ENCODE measurements at places on chromosomes 5 and 9.

GRCh38 chr9:117454711-117455110 lies 39.9 kb upstream of the ASTN2 start:
- DNase-seq = no peak

DNA sequence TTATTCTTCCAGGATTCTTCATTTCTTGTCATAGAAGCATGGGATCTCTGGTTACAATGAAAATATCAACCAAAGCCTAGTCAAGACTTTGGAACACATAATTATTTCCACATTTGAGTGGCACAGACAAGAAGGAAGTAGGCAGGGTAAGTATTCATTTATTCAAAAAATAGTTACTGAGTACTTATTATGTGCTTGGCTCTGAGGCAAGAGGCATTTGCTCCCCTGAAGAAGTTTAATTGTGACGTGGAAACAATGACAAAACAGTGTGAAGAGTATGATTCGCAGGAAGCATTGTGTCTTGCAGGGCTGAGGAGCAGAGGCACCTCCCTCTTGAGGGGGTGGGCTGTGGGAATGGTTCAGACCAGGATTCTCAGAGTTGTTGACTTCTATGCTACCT lies 45.0 kb upstream of the TNFSF15 start:
- DNase-seq = no peak

DNA sequence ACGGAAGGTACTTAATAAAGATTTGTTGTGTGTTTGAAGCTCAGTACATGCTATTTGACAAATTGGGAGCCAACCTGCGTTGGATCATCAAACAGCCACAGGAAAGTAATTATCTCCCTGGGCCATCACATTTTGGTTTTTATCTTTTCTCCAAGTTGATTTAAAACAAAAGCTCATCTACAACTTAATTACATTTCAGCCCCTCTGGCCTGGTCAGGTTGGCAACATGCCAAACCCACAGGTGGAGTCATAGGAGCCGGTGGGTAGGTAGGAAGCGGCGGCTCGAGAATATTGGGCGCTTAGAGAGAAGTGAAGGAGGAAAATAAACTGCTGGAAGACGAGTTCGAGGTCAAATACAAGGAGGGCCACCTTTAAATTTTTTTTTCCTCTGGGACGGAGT lies 64.9 kb upstream of the FANCC start:
- no peak for DNase-seq

GRCh38 chr9:98172604-98173003 lies 19.8 kb downstream of the CORO2A start:
- DNase-seq = no peak

- no peak for DNase-seq
Observed at GRCh38 chr5:40626801-40627200, 52.9 kb upstream of the PTGER4 start.

- DNase-seq = no peak
Observed at GRCh38 chr5:95220381-95220780, 64.5 kb downstream of the MCTP1 start.

- no peak for DNase-seq
Observed at GRCh38 chr9:86531273-86531970, 177.2 kb upstream of the TUT7 start.

GRCh38 chr5:145920542-145921210 lies 15.7 kb upstream of the SH3RF2 start:
- DNase-seq = no peak

DNA sequence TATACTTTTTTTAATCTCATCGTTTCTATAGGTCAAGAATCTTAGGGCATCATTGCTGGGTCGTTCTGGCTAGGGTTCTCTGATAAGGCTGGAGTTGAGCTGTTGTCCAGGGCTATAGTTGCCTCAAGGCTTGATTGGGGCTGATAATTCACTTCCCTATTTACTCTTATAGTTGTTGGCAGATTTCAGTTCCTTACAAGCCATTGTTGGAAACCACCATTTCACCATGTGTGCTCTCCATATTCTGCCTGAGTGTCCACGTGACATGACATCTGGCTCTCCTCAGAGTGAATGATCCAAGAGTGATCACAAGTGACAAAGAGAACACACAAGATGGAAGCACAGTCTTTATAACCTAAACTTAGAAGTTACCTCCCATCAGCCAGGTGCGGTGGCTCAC lies 852.2 kb downstream of the EFNA5 start:
- no peak for DNase-seq

GRCh38 chr5:154356958-154357357 lies 88.8 kb upstream of the SAP30L start:
- DNase-seq = no peak

DNA sequence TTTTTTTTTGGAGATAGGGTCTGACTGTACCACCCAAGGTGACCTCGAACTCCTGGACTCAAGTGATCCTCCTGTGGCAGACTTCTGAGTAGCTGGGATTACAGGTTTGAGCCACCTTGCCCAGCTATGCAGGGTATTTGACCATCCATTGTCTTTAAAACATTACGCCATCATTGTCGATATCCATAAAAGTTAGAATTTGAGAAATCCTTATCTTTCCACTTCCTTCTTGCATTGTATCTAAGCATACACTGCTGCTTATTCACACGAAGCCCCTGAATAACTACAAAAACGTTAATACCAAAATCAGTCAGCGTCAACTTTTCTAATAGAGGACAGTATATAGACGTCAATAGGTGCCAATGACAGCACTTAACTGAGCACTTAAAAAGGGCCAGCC lies 5.4 kb upstream of the OTULINL start:
- no peak for DNase-seq

- no peak for DNase-seq
Observed at GRCh38 chr5:14489643-14490042, 91.9 kb upstream of the OTULINL start.

DNA sequence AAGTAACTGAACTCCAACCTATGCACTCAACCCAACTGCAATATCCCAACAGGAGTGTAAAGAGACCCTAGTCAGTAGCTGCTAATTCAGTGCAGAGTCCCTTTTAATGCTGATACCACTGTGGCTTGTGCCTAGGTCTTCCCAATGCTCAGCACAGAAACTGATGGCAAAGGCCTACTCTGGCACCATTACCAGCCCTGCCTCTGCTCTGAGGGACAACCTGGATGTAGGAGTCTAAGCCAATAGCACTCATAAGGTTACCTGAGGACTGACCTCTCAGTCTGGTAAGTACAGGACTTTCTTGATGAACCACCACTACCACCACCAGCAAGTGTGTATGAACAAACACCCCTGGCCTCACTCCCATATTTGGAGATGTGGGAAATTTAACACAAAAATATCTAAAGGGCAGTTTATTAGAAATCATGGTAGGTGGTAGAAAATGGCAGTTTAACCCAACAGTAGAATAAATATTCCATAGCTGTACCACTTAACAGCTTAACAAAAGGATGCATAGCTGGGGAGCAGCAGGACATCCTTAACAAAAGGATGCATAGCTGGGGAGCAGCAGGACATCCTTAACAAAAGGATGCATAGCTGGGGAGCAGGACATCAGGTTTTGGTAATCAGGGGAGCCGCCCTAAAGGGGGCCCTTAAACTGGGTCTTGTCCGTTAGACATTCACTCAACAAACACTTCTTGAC lies 11.0 kb upstream of the DNAJA1 start:
- DNase-seq = no peak
